ENCODE measurements at places on chromosomes 7 and 10.

- no peaks in the 10 kb centered on the region for H3K36me3 ChIP-seq
- no peak overlapping the region for H3K4me3 ChIP-seq
- no peaks in the 10 kb centered on the region for H3K4me1 ChIP-seq
- no peak overlapping the region for H3K27ac ChIP-seq
Measured at GRCh38 chr10:121754666-121755065, 156.4 kb upstream of the FGFR2 start.

DNA sequence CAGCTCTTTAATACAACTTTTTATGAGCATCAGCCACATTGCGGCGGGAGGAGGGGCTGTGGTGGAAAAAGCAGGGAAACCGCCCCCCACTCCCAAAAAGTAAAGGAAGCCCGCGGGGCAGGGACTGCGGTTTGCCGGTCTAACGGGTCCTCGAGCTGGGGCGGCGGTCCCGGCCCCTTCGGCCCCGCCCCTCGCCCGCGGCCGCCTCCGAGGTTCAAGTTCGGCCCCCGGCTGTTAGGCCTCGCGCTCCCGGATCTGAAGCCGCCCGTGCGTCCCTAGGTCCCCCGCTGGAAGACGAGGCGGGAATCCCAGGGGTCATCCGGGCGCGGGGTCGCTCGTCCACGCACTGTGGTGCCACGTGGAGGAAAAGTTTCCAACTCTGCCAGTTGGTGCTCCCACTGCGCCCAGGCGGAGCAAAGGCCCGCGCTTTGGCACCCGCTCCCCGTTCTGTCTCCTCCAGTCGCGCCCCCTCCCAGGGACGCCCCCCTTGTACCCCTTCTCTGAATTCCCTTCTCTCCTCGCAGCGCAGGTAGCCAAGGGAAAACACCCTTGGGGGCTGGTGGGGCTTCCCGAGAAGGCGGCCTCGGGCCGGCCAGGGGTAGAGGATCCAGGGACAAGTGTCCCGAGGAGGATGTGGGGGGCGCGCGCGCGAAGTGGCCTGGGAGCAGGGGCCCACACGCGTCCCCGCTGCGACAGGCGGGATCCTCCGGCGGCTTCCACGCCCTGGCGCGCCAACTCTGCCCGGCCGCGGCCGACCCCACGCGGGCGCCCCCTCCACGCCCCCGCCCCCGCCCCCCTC, 798 bp upstream of the AUTS2 start:
- peaks cover 12% of the 10 kb centered on the region for H3K4me1 ChIP-seq
- peaks cover 17% of the 10 kb centered on the region for H3K27me3 ChIP-seq
- DNase-seq, result peak; percentile 19
- no peaks in the 10 kb centered on the region for H3K36me3 ChIP-seq

DNA sequence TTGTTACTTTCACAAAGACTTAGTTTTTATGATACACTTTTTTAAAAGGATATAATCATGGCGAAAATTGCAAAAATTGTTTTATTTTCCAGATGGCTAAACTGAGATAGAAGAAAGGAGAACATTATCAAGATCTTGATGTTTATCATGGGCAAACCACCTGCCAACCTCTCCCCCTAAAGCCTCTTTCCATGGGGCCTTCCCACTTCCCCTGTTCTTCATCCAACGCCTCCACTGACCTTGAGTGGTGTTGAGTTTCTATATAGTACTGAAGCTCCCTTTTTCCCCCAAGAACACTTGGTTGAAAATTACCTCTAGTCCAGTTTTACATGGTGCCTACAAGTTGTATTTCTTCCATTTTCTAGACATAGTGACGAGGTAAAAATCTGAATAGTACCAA, 5.0 kb downstream of the CREB3L2 start:
- no peak for DNase-seq
- H3K27ac ChIP-seq, result peak overlapping the region; percentile 22
- H3K36me3 ChIP-seq, result no peaks in the 10 kb centered on the region
- H3K4me1 ChIP-seq, result peaks cover 40% of the 10 kb centered on the region
- no peaks in the 10 kb centered on the region for H3K27me3 ChIP-seq

DNA sequence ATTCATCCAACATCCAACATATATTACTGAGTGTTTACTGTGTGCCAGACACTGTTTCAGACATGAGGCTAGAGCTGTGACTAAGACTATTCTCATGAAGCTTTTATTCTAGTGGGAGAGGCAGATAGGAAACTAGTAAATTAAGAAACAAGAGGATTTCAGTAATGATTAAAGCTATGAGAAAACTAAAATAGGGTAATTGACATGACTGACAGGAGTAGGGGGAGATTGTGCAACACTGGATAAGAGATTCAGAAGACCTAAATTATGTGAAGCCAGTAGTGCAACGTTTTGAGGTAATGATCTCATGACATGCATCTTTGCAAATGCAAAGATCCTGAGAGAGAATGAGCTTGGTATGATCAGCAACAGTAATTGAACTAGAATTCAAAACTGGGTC, 48.6 kb upstream of the MKLN1 start:
- H3K27ac ChIP-seq, result no peak overlapping the region
- no peaks in the 10 kb centered on the region for H3K4me1 ChIP-seq
- no peaks in the 10 kb centered on the region for H3K36me3 ChIP-seq
- no peaks in the 10 kb centered on the region for H3K27me3 ChIP-seq

DNA sequence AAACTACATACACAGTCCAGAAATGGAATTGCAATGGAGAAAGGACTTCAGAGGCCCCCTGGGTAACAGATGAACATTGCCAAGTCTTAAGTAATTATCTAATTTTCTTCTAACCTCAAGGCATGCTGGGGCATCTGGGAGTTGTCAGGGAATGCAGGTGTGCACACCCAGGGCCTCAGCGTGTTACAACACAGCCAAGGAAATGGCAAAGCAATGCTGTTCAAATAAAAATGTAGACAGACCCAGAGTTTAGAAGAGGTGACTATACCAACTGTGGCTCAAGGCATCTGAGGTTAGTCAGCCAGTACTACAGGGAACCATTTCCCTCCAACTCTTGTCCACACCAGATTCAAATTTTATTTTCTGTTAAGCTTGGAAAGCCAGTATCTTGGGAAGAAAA, 73.6 kb downstream of the CCDC3 start:
- H3K36me3 ChIP-seq, result no peaks in the 10 kb centered on the region
- no peaks in the 10 kb centered on the region for H3K4me1 ChIP-seq
- no peak overlapping the region for H3K4me3 ChIP-seq
- H3K27me3 ChIP-seq, result no peaks in the 10 kb centered on the region

GRCh38 chr7:131365838-131366237, 38.2 kb downstream of the MKLN1 start:
- no peak overlapping the region for H3K4me3 ChIP-seq
- no peaks in the 10 kb centered on the region for H3K27me3 ChIP-seq
- H3K27ac ChIP-seq, result no peak overlapping the region
- H3K4me1 ChIP-seq, result peaks cover 40% of the 10 kb centered on the region
- no peaks in the 10 kb centered on the region for H3K36me3 ChIP-seq

- H3K27ac ChIP-seq, result no peak overlapping the region
- H3K27me3 ChIP-seq, result no peaks in the 10 kb centered on the region
- no peaks in the 10 kb centered on the region for H3K36me3 ChIP-seq
- no peak overlapping the region for H3K4me3 ChIP-seq
- H3K4me1 ChIP-seq, result peaks cover 23% of the 10 kb centered on the region
Measured at GRCh38 chr7:140269004-140269638, 92.3 kb upstream of the KDM7A start.

DNA sequence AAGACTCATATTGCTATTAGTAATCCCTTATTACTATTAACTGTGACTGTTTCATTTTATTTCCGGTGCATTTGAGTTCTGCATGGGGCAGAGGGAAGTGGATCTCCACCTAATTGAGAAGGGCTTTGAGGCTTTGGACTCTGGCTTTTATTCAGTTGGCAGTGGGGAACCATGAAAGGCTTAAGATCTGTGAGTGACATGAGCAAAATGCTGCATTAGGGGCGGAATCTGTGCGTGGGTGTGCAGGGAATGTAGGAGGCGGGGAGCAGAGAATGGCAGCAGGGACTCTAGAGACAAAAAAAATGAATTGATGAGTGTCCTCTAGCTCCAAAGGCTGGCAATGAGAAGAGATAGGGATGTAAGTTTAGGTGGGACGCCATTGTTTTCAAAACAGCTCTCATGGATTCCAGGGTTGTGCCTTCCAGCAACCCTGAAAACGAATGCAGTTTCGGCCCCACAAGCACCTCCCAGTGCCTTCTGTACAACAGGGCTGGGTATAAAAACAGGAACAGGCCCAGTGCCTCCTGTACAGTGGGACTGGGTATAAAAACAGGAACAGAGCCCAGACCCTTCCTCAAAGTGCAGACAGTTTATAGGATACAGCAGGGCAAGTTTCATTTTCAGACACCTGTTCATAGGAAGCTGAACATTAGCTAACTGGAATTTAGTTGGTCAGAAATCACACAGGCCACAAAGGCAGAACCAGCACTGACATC, 663.3 kb upstream of the FOXK1 start:
- H3K4me1 ChIP-seq, result no peaks in the 10 kb centered on the region
- DNase-seq, result no peak
- no peaks in the 10 kb centered on the region for H3K36me3 ChIP-seq
- H3K4me3 ChIP-seq, result no peak overlapping the region

DNA sequence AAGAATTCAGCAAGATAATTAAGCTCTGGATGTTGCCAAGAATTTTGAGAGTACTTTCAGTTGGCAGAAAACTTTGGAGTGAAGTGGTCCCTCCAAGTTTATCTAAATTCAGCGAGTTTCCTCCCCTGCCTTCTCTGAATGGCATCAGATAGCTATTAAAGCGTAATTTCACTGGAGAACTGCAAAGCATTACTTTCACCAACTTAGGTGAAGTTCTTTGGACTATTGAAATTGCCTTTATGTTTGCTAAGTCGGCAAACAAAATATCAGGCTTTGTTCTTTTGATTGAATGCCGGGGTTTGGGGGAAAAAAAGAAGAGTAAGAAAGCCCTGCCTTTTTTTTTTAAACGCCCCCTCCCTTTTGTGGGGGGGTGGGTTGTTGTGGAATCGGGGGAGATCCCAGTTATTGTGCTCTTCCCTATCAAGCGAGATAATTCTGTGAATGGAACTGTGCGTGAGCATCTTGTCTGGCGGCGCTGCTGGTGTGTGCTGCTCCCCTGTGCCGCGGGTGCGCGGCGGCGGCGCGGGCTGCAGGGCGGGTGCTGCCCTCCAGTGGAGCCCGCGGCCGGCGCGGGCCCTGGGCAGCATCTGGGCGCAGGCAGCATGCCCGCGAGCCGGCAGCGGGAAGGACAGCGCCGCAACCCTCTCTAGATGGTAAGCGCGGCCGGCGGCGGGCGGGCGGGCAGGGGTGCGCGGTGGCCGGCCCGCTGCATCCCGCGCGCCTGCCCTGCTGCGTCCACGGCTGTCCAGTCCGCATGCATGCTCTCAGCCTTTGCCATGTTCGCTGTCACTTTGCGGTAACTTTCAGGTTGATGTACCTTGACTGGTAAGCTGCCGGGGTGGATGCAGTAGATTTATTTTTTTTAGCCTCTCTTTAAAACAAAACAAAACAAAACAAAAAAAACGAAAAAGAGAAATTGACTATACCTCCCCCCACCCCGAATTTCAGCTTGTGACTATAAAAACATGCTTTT, 176.5 kb downstream of the TCF7L2 start:
- peak; percentile 31 for DNase-seq
- no peaks in the 10 kb centered on the region for H3K27me3 ChIP-seq
- H3K36me3 ChIP-seq, result no peaks in the 10 kb centered on the region
- H3K4me1 ChIP-seq, result no peaks in the 10 kb centered on the region
- no peak overlapping the region for H3K4me3 ChIP-seq
- no peak overlapping the region for H3K27ac ChIP-seq

DNA sequence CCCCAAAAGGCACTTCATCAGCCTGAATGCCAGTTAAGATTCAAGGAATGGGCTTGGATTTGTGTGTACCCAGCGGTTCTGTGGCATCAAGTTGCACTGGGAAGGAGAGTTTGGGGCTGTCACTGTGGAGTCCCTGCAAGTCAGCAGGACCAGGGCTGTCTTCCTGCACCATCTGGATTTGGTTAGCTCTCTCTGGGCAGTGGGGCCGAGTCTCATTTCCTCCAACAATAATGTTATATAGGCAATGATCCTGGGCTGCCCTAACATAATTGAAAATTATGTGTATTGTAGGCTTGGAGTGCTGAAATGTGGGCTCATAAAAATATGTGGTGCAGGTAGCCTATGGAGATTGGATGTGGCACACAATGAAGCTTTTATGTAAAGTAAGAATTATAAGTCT, 87.2 kb downstream of the TCF7L2 start:
- no peak overlapping the region for H3K27ac ChIP-seq
- no peaks in the 10 kb centered on the region for H3K4me1 ChIP-seq
- no peak for DNase-seq
- no peaks in the 10 kb centered on the region for H3K27me3 ChIP-seq

DNA sequence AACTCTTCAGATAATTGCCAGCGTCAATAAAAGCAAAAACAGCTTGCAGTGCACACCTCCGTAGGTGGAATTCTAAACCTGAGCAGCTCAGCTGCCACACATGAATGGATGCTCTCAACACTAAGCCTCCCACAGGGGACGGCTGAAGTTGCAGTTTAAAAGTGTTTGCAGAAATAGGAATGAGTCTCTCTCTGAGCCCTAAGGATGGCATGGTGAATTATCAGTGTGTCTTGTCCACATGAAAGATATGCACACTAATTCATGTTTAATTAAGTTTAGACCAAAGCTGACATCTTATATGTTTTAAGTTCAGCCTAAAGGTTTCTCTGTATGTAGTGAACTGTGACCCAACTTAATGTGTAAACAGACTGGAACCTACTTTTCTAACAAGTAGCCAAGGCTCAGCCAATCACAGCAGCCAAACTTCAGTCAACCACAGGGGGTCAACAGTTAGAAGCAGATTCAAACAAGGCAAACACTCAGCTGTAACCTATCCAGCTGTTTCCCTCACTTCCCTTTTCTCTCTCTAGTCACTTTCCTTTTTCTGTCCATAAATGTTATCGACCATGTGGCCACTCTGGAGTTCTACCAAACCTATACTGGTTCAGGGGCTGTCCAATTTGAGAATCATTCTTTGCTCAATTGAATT, 38.1 kb downstream of the CTTNBP2 start:
- H3K27ac ChIP-seq, result no peak overlapping the region
- no peaks in the 10 kb centered on the region for H3K4me1 ChIP-seq
- no peaks in the 10 kb centered on the region for H3K36me3 ChIP-seq

- no peak overlapping the region for H3K4me3 ChIP-seq
- no peaks in the 10 kb centered on the region for H3K27me3 ChIP-seq
- H3K36me3 ChIP-seq, result no peaks in the 10 kb centered on the region
- no peak overlapping the region for H3K27ac ChIP-seq
- no peaks in the 10 kb centered on the region for H3K4me1 ChIP-seq
Measured at GRCh38 chr7:70189776-70190175, 591.5 kb downstream of the AUTS2 start.

Data from CD8-positive, alpha-beta memory T cell (primary cell).